ENCODE measurements at places on chromosomes 5 and 9.

DNA sequence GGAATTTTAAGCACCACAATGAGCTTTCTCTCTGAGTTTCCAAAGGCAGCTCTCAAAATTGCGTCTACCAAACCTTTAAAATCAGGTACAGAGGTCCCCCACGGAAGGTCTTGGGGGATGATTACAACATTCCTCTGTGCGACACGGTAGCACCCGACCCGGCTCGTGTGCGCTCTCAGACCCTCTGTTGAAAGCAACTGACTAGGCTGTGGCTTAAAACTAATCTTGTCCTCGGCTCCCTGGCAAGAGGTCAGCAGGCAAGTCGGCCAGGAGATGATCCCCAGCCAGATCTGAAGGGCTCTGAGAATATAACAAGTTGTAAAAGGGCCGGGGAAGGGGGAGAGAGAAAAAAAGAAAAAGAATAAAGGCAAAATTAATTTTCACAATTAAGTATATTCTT lies 92.6 kb upstream of the LMX1B start:
- no peak for DNase-seq

GRCh38 chr5:86964889-86965288 lies 302.8 kb upstream of the RASA1 start:
- no peak for DNase-seq

- no peak for DNase-seq
Observed at GRCh38 chr5:53560028-53560427, 411 bp upstream of the NDUFS4 start.

- DNase-seq = no peak
Observed at GRCh38 chr5:114174837-114175236, 187.0 kb upstream of the KCNN2 start.

DNA sequence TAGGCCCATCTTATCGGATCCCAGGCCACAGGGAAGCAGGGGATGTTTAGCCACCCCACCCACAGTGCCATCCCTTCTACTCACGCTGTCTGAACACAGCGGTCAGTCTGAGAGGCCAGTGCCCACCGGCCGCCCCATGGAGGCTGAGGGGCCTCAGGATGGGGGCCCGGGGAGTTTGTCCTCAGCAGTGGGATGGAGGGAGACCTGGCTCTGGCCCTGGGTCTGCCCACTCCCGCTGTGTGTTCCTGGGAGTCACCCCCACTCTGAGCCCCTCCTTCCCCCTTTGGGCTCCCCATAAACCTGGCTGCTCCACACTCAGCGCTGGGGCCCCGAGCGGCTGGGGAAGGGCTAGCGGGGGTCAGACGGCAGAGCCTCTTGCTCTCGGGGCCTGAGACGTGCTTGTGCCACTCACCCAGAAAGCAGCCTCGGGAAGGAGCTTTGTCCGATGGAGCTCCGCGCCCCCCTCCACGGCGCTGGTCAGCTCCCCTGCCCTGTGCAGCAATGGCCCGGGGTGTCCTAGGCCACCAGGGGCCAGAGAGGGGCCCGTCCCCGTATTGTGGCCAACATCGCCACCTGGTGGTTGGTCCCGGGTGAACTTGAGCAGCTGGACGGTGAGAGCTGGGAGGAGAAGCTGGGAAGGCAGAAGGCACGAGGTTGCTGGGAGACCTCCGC lies 10.9 kb upstream of the LAMC3 start:
- peak; percentile 7 for DNase-seq

GRCh38 chr5:90424245-90424644 lies 14.7 kb upstream of the CETN3 start:
- DNase-seq = no peak

DNA sequence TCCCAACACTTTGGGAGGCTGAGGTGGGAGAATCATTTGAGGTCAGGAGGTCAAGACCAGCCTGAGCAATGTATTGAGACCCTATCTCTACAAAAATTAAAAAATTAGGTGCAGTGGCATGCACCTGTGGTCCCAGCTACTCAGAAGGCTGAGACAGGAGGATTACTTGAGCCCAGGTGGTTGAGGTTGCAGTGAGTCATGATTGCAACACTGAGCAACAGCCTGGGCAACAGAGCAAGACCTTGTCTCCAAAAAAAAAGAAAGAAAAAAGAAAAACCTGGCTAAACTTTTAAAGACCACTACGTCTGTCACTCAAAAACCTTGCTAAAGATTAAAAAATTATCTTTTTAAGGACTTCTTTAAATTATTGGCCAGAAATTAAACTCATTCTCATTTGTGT lies 59.8 kb upstream of the ABCA1 start:
- DNase-seq = no peak

- DNase-seq = no peak
Observed at GRCh38 chr9:87542141-87542540, 44.5 kb downstream of the DAPK1 start.

Measured in activated T-cell treated with anti-CD3 and anti-CD28 coated beads for 4 hours (primary cell).